Progenitor cell of endocrine pancreas (in vitro differentiated cells): ENCODE measurements at places on chromosomes 2 and 18. TPM values are rescaled to one million over a fixed set of nuclear protein-coding genes. Genes with fewer than 3 reads are reported as not detected.

Gene GKN2
- total RNA-seq = not detected in 2 replicates

Gene DYNAP
- not detected in 2 replicates for total RNA-seq

Gene LINC00305
- total RNA-seq = 0.71 and 1.6 TPM in 2 replicates

Gene HOXD9
- not detected in 2 replicates for total RNA-seq

Gene LRRC30
- total RNA-seq = not detected in 2 replicates

Gene TANC1
- total RNA-seq = 29.8 and 33.8 TPM in 2 replicates

Gene GREB1L
- total RNA-seq = 8.6 and 11.0 TPM in 2 replicates

Gene SPDYA
- total RNA-seq = 1.6 and 2.0 TPM in 2 replicates

Gene SLC4A5
- total RNA-seq = 4.1 and 5.9 TPM in 2 replicates

- no peak for DNase-seq
- no peaks in the 10 kb centered on the region for H3K27me3 ChIP-seq
- no peaks in the 10 kb centered on the region for H3K36me3 ChIP-seq
Measured at GRCh38 chr2:102599486-102599885, 19.9 kb upstream of the SLC9A2 start.

- H3K4me3 ChIP-seq = no peak overlapping the region
- no peaks in the 10 kb centered on the region for H3K27me3 ChIP-seq
- H3K4me1 ChIP-seq = peaks cover 6% of the 10 kb centered on the region
- DNase-seq = no peak
- H3K36me3 ChIP-seq = no peaks in the 10 kb centered on the region
Measured at GRCh38 chr18:12423393-12423792, 15.7 kb downstream of the PRELID3A start.

GRCh38 chr2:10381997-10382353 is 66.2 kb downstream of the ODC1 start:
- H3K27ac ChIP-seq = no peak overlapping the region
- no peak for DNase-seq
- peaks cover 4% of the 10 kb centered on the region for H3K4me1 ChIP-seq
- H3K36me3 ChIP-seq = no peaks in the 10 kb centered on the region

GRCh38 chr2:240701736-240702639 is 10.3 kb downstream of the AQP12A start:
- no peaks in the 10 kb centered on the region for H3K36me3 ChIP-seq
- no peak overlapping the region for H3K4me3 ChIP-seq
- peaks cover 1% of the 10 kb centered on the region for H3K4me1 ChIP-seq

DNA sequence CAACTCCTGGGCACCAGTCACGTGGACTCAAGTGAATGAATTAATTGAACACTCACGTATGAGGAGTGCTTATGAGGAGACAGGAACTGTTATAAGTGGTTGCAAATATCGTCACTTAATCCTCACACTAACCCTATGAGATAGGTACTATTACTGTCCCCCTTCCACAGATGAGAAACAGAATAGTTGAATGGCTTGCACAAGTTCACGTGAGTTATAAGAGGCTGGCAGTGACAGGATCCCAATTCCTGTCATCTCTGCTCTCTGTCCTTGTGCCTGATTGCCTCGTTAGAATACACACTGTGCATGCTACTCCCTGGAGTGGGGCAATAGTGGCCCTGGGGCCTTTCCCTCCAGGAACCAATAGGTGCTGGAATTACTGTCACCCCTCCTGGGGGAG is 253.5 kb downstream of the DYSF start:
- no peak overlapping the region for H3K4me3 ChIP-seq
- no peak for DNase-seq
- peaks cover 13% of the 10 kb centered on the region for H3K27me3 ChIP-seq
- H3K27ac ChIP-seq = no peak overlapping the region

DNA sequence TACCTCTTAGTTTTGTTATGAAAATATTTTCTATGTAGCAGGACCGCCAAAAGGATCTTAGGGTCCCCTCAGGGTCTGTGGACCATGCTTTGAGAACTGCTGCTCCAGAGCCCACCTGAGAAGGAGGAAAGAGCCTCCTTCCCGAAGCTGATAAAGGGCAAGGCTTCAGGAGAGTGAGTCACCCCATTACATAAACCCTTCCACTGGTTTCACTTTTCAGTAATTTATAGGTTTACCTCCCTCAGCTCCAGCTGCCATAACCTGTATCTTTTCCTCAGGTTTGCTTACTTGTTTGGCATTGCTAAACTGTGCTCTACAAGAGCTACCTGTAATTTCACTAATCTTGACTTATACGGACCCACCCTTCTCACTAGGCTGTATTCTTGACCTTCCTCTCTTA is 6.6 kb downstream of the TTLL4 start:
- no peaks in the 10 kb centered on the region for H3K27me3 ChIP-seq
- peaks cover 9% of the 10 kb centered on the region for H3K36me3 ChIP-seq
- no peak for DNase-seq
- H3K27ac ChIP-seq = no peak overlapping the region

DNA sequence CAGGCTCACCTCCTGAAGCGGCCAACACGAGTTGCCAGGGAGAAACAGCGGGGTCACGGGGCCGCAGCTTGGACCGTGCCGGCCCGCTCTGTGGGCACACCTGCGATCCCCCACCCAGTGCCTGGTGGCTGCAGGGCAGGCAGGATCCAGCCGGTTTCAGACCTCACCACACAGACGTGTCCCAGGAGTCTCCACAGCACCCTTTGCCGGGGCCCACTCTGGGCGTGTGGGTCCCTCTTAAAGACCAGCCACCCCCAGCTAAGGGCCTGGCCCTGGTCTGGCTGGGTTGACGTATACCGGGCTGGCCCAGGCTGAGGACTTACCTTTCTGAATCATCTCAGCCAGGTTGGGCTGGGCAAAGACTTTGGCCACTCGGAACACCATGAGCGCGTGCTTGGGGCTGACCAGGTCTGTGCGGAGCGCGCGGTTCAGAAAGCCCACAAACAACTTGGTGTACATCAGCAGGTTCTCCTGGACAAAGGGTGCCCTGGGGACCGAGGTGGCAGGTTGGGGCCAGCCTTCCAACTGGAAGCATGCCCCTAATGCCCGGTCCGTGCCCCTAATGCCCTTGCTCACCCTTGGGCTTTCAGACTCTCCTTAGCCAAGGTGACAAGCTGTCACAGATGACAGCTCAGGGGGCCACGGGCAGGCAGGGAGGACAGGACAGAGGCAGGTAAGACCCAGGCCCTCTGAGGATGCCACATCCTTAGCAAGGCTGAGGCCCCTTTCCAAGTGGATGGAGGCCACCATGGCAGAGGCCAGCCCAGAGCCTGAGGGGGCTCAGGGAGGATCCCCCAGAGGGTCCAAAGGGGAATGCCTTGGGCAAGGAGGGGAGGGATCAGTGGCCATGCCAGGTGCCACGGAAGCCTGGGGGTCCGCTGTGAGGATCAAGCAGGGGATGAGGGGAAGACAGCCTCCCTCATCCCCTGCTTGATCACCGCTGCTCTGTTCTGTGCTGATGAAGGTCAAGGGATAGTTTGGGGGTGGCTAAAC is 10.2 kb upstream of the CCDC74B start:
- no peaks in the 10 kb centered on the region for H3K36me3 ChIP-seq
- no peak overlapping the region for H3K4me3 ChIP-seq
- no peak for DNase-seq
- no peak overlapping the region for H3K27ac ChIP-seq

DNA sequence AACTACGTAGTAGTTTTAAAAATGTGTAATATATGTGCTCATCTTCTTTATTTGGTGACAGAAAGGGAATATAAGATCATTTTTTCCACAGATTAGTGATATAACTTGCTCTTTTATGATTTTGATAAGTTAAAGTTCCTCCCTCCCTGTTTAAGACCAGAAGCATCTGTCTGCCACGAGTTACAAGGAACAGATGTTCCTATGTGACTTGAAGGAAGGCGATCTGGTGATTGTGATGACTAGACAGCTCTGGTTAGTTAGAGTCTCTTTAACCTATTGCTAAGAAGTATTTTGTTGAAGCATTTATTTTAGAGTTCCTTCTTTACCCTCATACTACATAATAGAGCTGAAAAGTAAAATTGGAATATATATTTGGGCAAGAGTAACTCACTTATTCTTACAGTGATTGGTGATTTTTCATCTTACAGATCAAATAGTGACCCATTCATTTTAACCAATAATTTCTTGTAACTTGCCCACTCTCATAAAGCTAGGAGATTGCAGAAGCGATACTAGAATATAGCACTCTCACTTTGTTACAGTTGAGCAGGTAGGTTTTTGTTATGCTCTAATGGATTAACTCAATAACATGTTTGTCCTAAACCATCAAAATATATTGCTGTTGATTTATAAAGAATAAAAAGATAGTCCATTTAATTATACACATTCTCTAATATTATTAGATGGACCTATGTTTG is 218.7 kb downstream of the SLC4A10 start:
- no peak overlapping the region for H3K4me3 ChIP-seq
- no peak for DNase-seq
- no peak overlapping the region for H3K27ac ChIP-seq
- H3K4me1 ChIP-seq = peaks cover 4% of the 10 kb centered on the region

GRCh38 chr2:174773215-174773614 is 8.9 kb upstream of the CHRNA1 start:
- no peak overlapping the region for H3K4me3 ChIP-seq
- peaks cover 15% of the 10 kb centered on the region for H3K27me3 ChIP-seq
- H3K27ac ChIP-seq = no peak overlapping the region
- peaks cover 1% of the 10 kb centered on the region for H3K4me1 ChIP-seq
- no peak for DNase-seq

DNA sequence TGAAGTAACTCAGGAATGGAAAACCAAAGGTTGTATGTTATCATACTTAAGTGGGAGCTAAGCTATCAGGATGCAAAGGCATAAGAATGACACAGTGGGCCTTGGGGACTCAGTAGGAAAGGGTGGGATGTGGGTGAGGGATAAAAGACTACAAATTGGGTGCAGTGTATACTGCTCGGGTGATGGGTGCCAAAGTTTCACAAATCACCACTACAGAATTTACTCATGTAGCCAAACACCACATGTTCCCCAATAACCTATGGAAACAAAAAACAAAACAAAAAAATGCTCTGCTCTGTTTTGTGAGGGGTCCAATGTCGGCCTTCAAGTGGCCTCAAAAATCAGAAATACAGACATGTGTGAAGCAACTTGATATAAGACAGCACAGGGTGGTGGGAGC is 8.9 kb upstream of the RNF144A start:
- DNase-seq = no peak
- peaks cover 13% of the 10 kb centered on the region for H3K27me3 ChIP-seq
- H3K27ac ChIP-seq = no peak overlapping the region
- no peaks in the 10 kb centered on the region for H3K36me3 ChIP-seq
- no peak overlapping the region for H3K4me3 ChIP-seq

DNA sequence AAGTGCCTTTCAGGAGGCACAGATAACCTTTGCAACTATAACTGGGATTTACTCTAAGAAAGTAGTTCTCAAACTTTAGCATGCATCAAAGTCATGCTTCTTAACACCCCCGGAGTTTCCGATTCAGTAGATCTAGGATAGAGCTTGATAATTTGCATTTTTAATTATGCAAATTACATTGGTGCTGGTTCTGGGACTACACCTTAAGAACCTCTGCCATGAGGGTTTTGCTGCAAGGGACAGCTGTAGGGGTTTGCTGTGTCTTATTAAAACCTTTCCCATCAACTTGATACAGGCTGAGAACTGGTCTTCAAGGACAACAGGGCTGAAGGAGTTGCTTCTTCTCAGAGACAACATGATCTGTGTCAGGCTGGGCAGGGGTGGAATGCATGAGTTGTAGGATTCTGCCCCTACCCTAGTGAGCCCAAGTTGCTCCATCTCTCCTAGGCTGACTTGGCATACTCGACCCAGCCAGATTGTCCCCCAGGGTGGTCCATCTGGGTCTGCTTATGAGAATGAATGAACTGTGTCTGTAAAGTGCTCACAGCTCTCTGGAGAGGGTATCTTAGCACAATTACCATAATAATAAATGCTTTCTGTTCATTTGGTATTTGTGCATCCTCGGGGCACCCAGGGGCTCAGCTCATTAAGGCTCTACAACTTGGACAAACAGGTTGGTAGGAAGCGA is 232.7 kb downstream of the CLIP4 start:
- no peak overlapping the region for H3K27ac ChIP-seq
- H3K4me1 ChIP-seq = no peaks in the 10 kb centered on the region
- peaks cover 15% of the 10 kb centered on the region for H3K27me3 ChIP-seq
- no peak overlapping the region for H3K4me3 ChIP-seq
- no peak for DNase-seq
- no peaks in the 10 kb centered on the region for H3K36me3 ChIP-seq

GRCh38 chr2:164701565-164701964 is 80.3 kb upstream of the GRB14 start:
- H3K4me1 ChIP-seq = peaks cover 33% of the 10 kb centered on the region
- no peak for DNase-seq
- peaks cover 22% of the 10 kb centered on the region for H3K36me3 ChIP-seq

DNA sequence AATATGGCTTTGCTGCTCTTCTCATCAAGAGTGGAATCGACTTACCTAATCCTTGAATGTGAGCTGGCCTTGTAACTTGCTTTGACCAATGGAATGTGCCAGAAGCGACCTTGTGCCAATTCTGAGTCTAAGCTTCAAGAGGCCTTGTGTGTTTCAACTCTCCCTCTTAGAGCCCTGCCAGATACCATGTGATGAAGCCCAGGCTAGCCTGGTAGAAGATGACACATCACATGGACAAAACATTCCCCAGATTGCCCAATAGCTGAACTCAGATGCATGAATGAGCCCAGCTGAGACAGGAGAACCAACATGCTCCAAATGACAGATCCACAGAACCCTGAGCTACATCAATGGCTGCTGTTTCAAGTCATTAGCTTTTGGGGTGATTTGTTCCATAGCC is 4.2 kb upstream of the KLHL14 start:
- H3K4me3 ChIP-seq = no peak overlapping the region
- no peak overlapping the region for H3K27ac ChIP-seq
- H3K36me3 ChIP-seq = no peaks in the 10 kb centered on the region
- DNase-seq = no peak
- peaks cover 13% of the 10 kb centered on the region for H3K4me1 ChIP-seq

DNA sequence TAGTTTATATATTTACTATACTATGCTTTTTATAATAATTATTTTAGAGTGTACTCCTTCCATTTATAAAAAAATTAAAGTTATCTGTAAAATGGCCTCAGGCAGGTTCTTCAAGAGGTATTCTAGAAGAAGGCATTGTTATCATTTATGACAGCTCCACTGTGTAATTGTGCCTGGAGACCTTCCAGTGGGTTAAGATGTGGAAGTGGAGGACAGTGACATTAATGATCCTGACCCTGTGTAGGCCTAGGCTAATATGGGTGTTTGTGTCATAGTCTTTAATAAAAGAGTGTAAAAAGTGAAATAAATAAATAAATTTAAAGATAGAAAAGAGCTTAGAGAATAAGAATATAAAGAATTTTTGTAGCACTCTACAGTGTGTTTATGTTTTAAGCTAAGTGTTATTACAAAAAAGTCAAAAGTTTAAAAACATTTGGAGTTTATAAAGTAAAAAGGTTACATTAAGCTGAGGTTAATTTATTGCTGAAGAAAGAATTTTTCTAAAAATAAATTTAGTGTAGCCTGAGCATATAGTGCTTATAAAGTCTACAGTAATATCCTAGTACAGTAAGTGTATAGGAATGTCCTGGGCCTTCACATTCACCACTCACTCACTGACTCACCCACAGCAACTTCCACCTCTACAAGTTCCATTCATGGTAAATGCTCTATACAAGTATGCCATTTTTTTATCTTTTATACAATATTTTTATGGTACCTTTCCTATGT is 190.0 kb upstream of the SESTD1 start:
- H3K36me3 ChIP-seq = peaks cover 3% of the 10 kb centered on the region
- DNase-seq = no peak
- no peak overlapping the region for H3K4me3 ChIP-seq
- H3K27ac ChIP-seq = no peak overlapping the region
- no peaks in the 10 kb centered on the region for H3K27me3 ChIP-seq
- H3K4me1 ChIP-seq = no peaks in the 10 kb centered on the region

- H3K27ac ChIP-seq = peak overlapping the region; percentile 9
- peaks cover 2% of the 10 kb centered on the region for H3K4me1 ChIP-seq
- H3K27me3 ChIP-seq = no peaks in the 10 kb centered on the region
Measured at GRCh38 chr18:57659460-57660102, 37.9 kb upstream of the NARS1 start.

GRCh38 chr2:60659026-60659425 is 97.0 kb upstream of the PAPOLG start:
- H3K27me3 ChIP-seq = peaks cover 3% of the 10 kb centered on the region
- H3K4me3 ChIP-seq = no peak overlapping the region
- H3K27ac ChIP-seq = no peak overlapping the region
- H3K4me1 ChIP-seq = no peaks in the 10 kb centered on the region
- no peaks in the 10 kb centered on the region for H3K36me3 ChIP-seq
